Activated T-helper 1 cell treated with anti-CD3 and anti-CD28 coated beads, Interleukin-12 subunit alpha, Interleukin-12 subunit beta, Interleukin-2, Interleukin-4 antibody, amounts not matched to agents 30 ng/mL and 10 ng/mL and 1 ng/mL, durations not matched to agents 14 hours and 24 hours and 36 hours (primary cell): ENCODE measurements at places on chromosomes 1 and 21. TPM values are rescaled to one million over a fixed set of nuclear protein-coding genes. Genes with fewer than 3 reads are reported as not detected.

DNA sequence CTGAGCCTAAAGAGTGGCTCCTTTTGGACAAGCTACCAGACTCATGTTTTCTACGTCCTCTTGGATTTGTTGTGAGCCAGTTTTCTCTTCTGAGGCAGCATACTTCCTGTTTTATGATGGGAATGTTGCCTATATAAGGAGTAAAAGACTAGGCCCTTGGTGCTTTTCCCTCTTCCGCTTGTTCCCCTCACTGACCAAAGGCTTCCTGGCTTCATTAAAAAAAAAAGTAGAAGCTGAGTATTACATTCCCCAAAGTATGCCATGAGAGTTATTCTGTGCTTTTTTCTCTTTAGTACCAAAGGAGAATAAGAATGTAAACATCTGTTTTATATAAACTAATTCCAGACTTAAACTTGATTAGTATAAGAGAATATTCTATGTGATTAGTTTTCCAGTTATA lies 6.5 kb upstream of the HMCN1 start:
- no peak for DNase-seq
- H3K36me3 ChIP-seq = no peaks in the 10 kb centered on the region
- peaks cover 22% of the 10 kb centered on the region for H3K27me3 ChIP-seq
- no peak overlapping the region for H3K27ac ChIP-seq

DNA sequence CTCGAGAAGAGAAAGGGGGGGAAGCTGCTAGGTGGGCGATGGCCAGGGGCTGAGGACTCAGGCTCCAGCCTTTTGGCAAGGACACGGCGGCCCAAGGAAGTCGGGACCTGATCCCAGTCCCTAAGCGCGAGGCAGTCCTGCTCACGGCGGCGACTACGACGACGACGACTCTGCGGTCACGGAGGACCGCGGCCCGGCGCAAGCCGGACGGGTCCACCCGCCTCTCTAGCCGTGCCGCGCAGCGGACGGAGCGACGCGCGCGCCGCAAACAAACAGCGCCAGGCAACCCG lies 401 bp downstream of the WNT9A start:
- H3K4me1 ChIP-seq = no peaks in the 10 kb centered on the region
- no peak for DNase-seq
- H3K36me3 ChIP-seq = no peaks in the 10 kb centered on the region
- peaks cover 36% of the 10 kb centered on the region for H3K27me3 ChIP-seq

DNA sequence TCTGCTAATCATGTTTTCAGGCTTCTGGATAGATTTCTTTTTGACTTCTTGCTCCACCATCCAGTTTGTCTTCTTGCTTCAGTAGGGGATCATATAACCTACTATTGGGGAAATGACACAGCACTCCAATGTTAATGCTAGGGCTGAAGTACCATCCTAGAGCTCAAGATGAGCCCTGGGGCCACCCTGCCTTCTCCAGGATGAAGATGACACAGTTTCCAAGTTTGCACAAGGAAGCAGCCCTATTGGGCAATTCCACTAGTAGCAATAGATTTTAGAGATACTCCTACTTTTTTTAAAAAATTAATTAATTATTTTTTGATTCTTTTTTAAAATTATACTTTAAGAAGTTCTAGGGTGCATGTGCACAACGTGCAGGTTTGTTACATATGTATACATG lies 11.3 kb upstream of the KLF18 start:
- DNase-seq = no peak
- peaks cover 5% of the 10 kb centered on the region for H3K27me3 ChIP-seq
- no peaks in the 10 kb centered on the region for H3K36me3 ChIP-seq
- no peak overlapping the region for H3K27ac ChIP-seq

OR2M3 gene
- total RNA-seq = not detected in 2 replicates

DNA sequence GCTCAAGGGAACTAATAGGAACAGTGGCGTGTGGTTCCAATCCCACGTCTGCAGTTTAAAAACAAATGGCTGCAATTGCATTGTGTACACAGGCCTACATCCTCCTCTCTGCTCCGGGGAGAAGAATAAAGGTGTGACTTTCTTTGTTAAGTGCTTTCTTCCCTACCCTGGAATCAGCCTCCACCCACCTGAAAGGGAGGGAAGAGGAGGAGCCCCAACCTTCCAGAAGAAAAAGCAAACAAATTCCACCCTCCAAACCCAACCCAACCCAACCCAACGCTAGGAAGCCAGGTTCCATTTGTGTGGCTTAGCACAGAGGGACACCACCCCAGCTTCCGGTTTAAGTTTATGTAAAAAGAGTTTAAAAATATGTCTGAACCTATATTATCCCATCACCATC lies 11.8 kb upstream of the BACE2 start:
- peaks cover 4% of the 10 kb centered on the region for H3K27me3 ChIP-seq
- no peaks in the 10 kb centered on the region for H3K4me1 ChIP-seq
- H3K36me3 ChIP-seq = no peaks in the 10 kb centered on the region
- no peak for DNase-seq
- no peak overlapping the region for H3K27ac ChIP-seq
- no peak overlapping the region for H3K4me3 ChIP-seq

GRCh38 chr1:224681816-224682215 lies 65.7 kb downstream of the CNIH3 start:
- no peak for DNase-seq
- H3K27ac ChIP-seq = no peak overlapping the region
- H3K36me3 ChIP-seq = no peaks in the 10 kb centered on the region
- peaks cover 6% of the 10 kb centered on the region for H3K4me1 ChIP-seq
